ENCODE measurements at places on chromosomes 1 and 21. TPM values are rescaled to one million over a fixed set of nuclear protein-coding genes. Genes with fewer than 3 reads are reported as not detected.

DNA sequence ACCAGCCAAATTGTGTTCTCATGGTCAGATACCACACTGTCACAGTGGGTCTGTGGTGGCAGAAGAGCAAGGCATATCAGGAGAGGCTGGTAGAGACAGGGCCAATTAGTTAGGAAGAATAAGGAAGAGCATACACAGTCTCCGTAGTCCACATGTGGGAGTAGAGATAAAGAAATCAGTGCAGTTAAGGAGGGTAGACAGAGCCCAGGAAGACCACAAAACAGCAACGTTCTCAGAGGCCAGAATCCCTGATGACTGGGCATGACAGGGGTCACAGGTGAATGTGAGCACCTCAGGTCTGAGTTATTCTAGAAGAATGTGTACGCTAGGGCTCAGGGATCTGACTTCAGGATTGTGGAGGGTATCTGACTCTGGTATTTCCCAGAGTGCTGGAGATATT, 31.7 kb downstream of the CD48 start:
- no peak for DNase-seq

- no peak for DNase-seq
These were observed 28.6 kb downstream of the ATP8B2 start for GRCh38 chr1:154353966-154354365.

The INAVA gene
- total RNA-seq, result 2.0 TPM

The LRRC71 gene
- total RNA-seq, result 0.35 TPM

DNA sequence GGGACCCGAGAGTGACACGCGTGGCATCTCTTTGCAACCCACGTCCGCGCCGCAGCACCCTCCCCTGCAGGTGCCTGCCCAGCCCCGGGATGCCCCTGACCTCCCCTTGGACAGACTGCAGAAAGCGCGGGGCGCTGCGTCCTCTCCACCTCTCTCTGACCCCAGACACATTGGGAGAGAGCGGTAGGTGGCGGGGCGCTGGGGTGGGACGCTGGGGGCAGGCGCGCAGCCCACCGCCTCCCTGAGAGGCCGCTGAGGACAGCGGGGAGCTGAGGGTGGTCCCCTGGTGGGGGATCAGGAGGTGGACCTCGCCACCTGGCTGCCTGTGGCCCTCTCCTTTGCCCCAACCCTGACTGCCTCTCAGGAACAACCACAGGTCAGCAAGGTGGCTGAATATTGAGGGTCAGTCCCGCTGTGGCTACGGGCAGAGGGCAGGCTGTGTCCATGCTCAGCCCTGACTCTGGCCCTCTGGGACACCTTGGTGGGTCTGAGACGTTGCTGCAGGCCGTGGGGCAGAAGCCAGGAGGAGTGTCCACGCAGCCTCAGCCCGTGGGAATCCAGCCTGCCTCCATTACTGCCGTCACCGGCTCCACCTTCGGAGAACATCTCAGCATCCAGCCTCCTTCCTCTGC, 761 bp upstream of the UBE2J2 start:
- DNase-seq, result no peak

DNA sequence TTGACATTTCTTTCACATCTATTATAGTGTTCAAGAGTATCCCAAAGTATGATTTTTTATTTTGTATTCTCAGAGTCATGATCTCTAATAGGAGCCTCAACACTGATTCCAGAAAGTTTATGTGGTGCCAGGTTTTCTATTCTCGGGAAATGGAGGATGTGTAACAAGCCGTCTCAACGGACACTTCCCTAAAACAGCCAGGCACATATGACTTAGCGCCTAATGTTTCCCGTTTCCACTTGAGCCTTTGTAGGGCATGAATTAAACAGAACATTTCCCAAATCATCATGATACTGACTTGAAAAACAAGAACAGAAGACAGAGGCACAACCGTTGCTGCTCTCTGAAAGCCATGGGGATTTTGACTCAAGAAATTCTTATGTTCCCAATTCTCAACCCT, 8.0 kb downstream of the CYYR1 start:
- DNase-seq, result no peak

The CFHR4 gene
- not detected for total RNA-seq
